ENCODE measurements at places on chromosomes 5 and 9.

- DNase-seq = no peak
These were observed 4.4 kb upstream of the GLIPR2 start for GRCh38 chr9:36132086-36132485.

GRCh38 chr5:56060276-56061110, 65.7 kb upstream of the IL6ST start:
- peak; percentile 73 for DNase-seq

- DNase-seq = no peak
These were observed 29.6 kb downstream of the BICD2 start for GRCh38 chr9:92734931-92735635.

- DNase-seq = peak; percentile 38
These were observed 17.3 kb downstream of the TCF7 start for GRCh38 chr5:134131578-134132350.

DNA sequence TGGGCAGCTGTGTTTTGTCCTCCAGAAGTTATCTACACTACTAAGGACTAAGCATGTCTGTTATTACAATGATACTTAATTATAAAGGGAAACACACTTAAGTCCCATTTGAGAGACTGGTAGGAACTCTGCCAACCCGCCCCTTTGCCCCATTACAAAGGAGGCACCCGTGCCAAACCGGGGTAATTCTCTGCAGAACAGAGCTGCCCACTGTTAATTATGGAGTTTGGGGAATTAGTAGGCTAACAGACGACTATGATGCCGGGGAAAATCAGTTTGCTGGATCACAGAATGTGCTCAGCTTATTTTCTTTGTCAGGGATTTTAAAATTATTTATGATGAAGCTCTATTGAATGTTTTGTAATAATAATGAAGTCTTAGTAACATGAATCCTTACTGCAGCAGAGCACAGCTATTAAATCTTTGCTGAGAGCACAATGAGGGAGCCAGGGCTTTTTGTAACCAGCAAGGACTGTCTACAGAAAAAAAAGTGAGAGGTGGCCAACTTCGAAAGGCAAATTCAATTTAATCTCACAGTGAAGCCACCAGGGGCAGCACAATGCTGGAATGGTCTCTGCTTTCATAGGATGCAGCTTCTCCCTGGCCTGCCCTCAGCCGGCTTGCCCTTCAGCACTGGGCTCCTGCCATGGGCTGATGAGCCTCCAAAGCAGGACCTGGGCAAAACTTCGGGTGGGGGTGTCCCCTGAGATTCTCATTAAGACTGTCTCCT, 134.5 kb downstream of the GNAQ start:
- no peak for DNase-seq

DNA sequence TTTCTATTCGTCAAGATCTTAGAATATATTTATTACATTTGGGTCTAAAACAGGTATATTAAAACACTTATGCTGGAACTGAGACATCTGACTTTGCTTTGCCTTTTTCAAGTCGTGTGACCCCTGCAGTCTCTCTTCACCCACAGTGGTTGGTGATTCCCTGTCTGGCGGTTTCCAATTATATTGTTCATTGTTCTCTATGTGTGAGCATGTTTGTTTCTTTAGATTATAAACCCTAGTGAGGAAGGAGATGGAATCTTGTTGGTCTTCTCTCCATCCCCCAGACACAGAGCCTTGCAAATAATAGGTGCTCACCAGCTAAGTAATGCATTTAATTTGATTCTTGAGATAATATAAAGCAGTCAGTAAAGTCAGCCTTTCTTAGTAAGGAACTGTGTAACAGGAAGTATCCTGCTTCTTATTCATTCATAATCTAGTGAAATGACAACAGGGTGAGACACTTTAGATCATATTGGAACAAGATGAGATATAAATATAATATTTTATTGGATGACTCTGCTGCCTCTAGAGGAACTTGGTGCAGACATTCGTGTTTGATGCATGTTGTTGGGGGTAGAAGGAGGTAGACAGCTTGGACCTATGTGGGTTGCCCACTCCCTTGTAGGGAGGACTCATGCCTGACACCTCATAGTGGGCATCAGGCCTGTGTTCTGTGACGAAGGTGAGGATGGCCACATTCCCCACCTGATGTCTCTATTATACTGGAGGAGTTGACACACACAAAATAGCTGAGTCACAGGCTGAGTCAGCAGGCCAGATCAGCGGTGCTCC, 88.1 kb downstream of the FGF1 start:
- DNase-seq = peak; percentile 64

- no peak for DNase-seq
These were observed 149.8 kb downstream of the ICE1 start for GRCh38 chr5:5572010-5572865.

DNA sequence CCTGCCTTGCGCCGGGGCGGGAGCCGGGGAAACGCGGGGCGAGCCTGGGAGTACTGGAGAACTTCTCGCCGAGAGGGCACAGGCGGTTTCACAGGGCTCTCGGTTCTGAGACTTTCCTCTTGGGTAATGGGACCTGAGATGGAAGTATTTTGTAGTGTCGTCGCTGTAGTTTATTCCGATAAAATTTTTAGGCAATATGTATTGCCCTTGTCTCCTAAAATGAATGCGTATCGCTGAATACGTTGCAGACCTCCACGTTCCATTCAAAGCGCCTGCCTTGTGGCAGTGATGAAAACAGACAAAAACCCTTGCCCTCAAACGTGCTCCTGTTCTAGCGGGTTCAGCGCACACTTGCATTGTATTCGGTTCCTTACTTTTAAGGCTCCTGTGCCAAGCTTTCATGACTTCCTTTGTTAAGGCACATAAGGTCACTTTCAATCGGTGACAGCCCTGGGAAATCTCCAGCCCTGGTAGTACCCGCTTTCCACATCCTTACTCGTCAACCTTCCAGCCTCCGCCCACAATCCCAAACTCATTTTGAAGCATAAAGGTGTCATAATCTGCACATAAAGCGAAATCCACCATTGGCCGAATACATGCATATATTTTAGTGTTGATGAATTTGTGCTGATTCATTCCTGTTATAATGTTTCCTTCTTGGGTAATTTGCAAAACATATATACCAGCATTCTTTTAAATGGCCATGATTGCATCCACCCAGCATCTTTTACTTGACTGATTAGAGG, 694 bp downstream of the RMI1 start:
- peak; percentile 52 for DNase-seq

GRCh38 chr5:166712447-166713185, 1578.8 kb upstream of the WWC1 start:
- DNase-seq = no peak

- DNase-seq = no peak
These were observed 82.3 kb upstream of the ZNF608 start for GRCh38 chr5:124828731-124829234.

DNA sequence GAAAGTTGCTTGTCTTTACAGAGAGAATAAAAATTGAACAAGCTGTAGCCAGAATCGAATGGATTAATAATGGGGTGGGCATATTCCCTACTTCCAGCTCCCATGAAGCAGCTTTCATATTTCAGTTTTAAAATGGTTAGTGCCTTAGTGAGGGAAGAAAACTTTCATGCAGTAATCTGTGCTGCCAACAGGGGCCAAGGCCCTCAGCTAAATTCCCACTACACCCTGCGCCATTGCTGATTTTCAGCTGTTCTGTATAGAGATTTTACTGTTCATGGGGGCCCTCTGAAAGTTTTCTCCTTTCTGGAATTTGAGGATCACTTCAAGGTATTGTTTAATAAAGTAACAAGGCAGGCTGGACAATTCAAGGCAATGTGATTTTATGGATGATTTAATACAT, 58.2 kb downstream of the CAST start:
- no peak for DNase-seq

DNA sequence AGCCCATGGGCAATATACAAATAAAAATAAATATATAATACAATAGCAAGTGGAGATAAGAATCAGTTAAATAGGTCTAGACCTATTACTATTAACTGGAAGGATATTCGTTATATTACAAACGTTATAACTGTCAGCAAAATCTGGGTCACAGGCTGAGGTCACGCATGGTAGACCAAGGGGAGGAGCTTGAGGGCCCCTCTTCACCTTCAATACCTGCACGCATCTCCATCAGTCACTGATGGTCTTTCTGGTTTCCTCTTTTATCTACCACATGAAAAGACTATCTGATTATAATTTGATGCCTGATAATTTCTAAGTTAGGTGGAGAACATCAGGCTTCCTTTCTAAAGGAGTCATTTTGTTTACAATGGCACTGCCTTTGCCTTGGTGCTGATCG, 43.2 kb downstream of the MAT2B start:
- no peak for DNase-seq

All from activated CD4-positive, alpha-beta T cell treated with anti-CD3 and anti-CD28 coated beads for 36 hours (primary cell).